Stimulated activated CD8-positive, alpha-beta memory T cell treated with anti-CD3 and anti-CD28 coated beads, Interleukin-15, amount 100 ng/mL, for 24 hours (primary cell): ENCODE measurements at places on chromosomes 2 and 18.

GRCh38 chr2:128327180-128327964 lies 8.7 kb upstream of the HS6ST1 start:
- DNase-seq: no peak

DNA sequence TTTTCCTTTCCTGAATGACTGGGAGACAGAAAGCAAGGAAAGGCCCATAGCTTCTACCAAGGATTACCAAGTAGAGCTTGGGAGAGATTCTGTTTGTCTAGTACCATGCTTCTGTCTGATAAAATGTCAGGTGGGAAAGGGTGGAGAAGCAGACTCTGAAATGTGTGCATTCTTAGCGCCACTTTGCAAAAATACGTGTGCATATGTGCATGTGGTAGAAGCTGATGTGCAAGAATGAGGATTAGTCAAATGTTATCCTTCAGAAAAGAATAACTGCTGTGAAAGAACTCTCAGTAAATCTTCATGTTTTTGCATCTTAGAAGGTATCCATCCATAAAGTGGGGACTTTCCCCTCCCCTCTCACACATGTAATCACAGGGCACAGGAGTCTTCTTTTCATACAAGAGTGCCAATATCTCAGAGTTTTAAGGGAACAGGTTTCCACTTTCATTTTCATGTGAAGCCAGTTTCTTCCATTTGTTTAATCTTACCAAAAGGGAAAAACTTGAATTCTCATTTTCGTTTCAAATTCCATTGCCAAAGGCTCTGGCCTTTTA lies 15.4 kb upstream of the DGKD start:
- no peak for DNase-seq

GRCh38 chr18:13628211-13628610 lies 98.1 kb downstream of the FAM210A start:
- no peak for DNase-seq

DNA sequence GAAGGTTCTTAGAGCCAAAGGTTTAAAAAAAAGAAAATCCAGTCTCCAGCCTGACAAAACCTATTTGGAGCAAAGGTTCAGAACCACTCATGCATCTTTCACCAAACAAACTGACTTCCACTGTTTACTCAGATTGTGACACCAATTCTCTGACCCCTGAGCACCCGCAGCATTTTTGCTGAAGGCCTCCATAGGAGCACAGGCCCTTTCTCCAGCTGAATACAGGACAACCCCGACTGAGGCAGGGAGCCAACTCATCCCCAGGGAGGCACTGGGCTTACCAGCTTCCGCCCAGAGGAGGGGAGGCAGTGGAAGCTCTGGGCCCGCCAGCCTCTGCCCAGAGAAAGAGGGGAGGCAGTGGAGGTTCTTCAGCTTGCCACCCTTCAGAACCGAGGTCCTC lies 51.0 kb upstream of the CNGA3 start:
- no peak for DNase-seq

GRCh38 chr2:112493048-112493447 lies 11.1 kb downstream of the TTL start:
- no peak for DNase-seq

GRCh38 chr2:27829791-27830190 lies 58.3 kb downstream of the MRPL33 start:
- DNase-seq: no peak

GRCh38 chr2:74019516-74019915 lies 34.8 kb downstream of the TET3 start:
- DNase-seq: no peak

GRCh38 chr2:160156665-160157064 lies 43.4 kb downstream of the ITGB6 start:
- DNase-seq: no peak

- DNase-seq: no peak
These were observed 5.8 kb upstream of the DTYMK start for GRCh38 chr2:241692448-241692847.

DNA sequence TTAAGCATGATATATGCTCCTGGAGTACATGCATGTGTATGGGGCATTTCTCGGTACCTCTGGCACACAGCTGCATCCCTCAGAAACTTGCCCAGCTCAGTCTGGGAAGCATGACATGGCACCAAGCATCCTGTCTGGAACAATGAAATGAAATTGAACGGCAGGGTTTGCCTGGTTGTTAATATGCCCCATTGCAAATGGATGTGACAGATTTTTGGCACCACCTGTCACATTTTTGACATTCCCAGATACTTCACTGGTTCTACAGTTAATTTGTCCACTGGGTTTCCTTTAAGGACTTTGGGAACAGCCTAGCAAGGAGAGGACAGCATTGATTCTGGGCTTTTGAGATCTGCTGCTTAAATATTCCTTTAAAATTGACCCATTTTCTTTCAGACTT lies 305.8 kb downstream of the TSN start:
- no peak for DNase-seq

DNA sequence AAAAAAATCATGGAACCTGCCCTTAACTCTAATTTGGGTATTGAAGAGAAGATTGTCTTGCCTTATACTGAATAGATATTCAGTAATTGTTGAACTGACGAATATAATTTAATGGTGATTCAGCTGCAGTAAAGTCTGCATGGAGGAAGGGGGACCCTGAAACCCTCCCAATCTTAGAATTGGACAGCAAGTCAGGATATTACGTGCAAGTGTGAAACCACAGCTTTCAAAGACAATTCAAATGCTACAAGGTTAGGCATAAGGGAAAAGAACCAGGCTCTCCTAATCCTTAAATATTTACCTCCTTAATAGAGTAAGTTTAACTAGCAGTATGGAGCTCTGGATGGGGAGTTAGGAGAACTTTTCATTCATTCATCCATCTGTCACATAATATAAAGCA lies 226.9 kb upstream of the TNP1 start:
- no peak for DNase-seq

GRCh38 chr2:72031346-72032110 lies 116.1 kb downstream of the CYP26B1 start:
- DNase-seq: no peak

DNA sequence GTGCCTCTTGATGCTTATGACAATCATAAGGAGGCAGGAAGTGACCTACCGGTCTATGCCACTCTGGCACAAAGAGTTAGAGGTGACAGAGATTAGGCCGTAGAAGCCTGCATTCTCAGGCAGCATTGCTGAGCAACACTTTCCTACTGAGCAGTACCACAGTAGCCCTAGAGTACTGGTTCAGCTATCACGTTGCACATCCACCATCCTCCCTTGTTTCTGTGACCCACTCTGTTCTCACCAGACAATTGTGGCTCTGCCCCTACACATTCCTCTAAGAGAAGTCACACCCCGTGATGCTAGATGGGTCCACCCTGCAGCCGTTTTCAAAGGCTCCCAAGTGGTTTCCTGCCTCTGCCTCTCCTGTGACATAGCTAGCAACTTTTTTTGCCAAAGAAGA lies 22.6 kb upstream of the SUCLG1 start:
- no peak for DNase-seq

GRCh38 chr2:98346311-98347236 lies at the start of gene CNGA3:
CNGA3 (plus strand) TSS chr2:98346456; CDS start chr2:98369976, 23,520 bp downstream.
- DNase-seq: no peak

DNA sequence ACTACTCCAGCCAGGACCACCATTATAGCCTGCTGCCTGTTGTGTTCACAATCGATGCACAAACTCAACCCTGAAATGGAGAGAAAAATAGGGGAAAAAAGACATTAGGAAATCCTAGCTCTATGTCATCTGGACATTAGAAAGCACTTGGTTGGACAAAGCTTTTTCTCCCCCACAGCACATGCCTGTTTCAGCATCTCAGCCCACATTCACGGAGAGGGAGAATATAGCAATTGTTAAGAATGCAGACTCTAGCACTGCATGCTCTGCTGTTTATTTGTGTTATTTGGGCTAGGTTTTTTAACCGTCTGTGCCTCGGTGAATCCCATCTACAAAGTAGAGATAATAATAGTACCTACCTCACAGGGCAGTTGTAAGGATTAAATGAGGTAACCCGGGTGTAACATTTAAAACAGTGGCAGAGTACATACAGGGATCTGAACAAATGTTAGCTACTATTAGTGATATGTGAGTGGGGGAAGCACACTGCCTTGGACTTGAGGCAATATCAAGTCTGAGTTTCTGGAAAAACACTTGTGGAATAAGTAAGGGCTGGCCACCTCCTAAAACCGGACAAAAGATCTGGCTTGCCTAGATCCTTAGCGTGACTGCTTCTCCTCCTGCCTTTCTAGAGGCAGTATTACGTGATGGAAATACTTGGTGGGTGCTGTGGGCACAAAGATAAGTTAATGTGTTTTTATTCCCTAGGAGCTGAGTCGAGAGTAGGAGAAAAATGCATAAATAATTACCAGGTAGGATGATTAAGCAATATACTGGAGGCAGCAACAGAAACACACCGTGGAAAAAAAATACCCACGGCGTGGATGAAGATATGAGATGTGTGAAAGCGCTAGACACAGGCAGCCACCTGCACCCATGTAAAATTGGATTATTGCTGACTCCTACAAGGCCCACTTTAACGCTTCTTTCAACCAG lies 1.0 kb upstream of the PPP1CB start:
- no peak for DNase-seq

GRCh38 chr2:240571314-240571973 lies 3.2 kb downstream of the RNPEPL1 start:
- DNase-seq: no peak

DNA sequence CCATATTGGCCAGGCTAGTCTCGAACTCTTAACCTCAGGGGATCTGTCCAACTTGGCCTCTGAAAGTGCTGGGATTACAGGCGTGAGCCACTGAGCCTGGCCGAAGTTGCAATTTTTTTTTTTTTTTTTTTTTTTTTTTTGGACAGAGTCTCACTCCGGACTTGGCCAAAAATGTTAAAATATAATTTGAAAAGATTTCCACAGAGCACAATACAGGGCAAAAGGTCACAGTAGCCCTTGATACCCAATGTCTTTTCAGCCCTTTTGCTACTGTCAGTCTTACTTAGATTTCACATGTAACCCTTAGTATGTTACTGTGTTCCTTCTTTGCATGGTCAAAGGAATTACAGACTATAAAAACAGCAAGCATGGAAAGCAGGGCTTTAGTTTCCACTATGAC lies 42.6 kb upstream of the MAPRE2 start:
- no peak for DNase-seq

DNA sequence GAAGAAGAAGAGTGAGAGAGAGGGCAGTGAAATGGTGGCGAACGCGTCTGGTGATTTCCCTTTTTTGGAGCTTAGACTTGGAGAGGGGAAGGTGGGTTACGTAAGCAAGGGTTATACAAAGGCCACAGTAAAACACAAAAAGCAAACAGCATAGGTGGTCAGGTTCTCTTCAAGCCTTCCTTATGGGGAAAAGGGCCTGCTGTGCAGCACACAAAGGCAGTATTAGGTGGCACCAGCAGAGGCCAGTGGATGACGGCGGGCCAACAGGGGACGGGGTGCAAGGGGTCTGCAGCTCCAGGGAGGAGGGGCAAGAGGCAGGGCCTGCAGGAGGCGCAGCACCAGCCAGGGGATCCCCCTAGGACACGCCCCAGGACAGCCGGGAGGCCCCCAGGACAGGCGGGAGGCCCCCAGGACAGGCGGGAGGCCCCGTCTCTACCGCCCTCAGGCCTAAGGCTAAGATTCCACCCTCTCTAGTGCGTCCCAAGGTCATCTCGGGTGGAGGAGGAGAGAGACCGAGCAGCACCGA lies 32.6 kb upstream of the NPC1 start:
- DNase-seq: no peak

DNA sequence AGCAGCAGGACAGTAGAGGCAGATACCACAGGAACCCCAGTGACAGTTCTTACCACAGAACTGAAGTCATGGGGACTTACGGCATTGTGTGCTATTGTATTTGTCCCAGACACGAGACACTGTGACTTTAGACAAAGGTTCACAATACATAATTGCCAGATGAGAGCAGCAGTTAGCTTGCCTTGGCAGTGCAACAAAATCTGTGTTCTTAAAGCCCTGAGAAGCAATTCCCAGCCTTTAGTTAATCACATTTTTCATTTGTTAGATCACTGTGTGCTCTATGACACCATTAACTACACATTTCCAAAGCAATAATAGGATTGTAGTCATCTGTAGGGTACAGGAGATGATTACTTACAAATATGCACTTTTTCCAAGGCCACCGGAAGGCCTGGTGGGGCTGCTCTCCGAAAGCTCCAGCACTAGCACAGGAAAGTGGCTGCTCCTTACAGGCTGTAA lies 97.5 kb upstream of the LDLRAD4 start:
- no peak for DNase-seq

- no peak for DNase-seq
These were observed 71.3 kb downstream of the MYL12B start for GRCh38 chr18:3333056-3333720.

DNA sequence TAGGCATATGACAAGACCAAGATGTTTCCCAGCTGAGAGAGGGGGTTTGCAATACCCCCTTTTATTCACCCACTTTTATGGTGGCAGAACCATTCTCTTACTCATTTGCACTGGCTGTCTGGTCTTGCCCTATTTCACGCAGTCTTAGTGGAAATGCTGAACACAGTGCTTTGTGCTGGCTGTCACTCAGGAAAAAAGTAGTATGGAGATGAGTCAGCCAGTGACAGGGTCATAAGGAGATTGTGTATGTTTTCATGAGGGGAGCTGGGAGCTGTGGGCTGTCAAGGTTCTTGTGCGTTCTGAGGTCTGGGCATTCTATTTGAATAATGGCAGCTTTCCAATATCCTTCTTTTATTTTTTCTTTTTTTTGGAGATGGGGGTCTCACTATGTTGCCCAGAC lies 10.9 kb upstream of the CNRIP1 start:
- DNase-seq: no peak

DNA sequence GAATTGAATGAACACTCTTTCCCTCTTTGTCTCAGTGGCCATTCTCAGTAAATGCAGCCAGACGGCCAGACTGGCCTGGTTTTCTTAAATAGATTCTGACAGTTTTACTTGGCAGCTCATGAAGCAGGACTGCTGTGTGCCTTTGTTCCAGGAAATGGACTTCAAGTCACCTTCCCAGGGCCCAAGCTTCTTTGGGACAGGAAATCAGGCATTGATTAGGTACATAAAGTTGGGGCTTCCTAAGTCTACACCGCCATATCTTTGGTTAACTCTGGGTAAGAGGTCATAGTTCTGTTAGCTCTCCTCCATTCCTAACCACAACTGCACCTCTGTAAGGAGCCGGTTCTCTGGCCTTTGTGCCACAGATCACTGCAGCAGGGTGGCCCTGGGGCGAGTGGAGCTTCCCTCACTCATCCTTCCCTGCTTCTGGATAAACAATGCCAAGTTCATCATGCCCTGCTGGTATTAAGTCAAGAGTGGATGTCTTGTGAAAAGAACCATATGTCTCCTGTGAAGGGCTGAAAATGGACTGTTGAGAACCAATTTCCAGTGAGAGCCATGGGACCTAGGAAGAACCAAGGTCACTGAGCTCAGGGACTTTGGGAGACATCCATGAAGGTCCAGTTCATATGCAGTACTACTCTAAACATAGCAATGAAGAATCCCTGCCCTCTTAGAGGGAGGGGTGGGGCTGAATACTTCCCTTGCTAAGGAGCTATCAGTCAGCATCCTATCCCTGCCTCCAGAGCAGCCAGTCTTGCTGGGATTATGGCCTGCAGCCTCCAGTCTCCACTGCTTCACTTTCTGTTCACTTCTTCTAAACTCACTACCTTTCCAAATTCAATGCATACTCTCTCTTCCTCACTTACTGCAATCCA lies 122.6 kb upstream of the XPO1 start:
- no peak for DNase-seq

GRCh38 chr2:144523596-144524117 lies 3.7 kb upstream of the ZEB2 start:
- DNase-seq: no peak
